Retinal pigment epithelial cell (primary cell): ENCODE measurements at places on chromosomes 12 and 14.

- DNase-seq = no peak
These were observed 22.0 kb downstream of the TSPAN8 start for GRCh38 chr12:71135812-71136176.

- DNase-seq = no peak
These were observed 8.1 kb downstream of the ARF6 start for GRCh38 chr14:49900973-49901372.

GRCh38 chr14:33511851-33512640 lies 438.8 kb downstream of the EGLN3 start:
- peak; percentile 56 for DNase-seq

DNA sequence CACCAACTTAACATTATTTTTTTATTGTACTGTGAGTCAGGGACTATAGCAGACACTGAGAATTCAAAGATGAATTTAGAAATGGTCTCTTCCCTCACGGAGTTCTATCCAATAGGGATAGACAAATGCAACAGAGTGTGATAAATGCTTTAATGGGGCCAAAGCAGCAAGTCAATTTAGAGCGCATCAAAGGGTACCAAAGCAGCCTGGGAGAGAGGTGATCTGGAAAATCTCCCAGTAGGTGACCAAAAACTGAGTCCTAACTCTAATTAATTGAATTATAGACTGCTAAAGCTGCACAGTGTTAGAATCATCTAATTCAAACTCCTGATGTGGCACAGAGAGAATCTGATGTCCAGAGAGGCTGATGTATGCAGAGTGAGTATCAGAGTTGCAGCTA lies 2.6 kb downstream of the LIN7A start:
- no peak for DNase-seq

- DNase-seq = no peak
These were observed 27.4 kb downstream of the SRRM4 start for GRCh38 chr12:119008691-119009221.
